Posterior vena cava (tissue), 2 donors: ENCODE measurements at places on chromosomes 16 and 17. TPM values are rescaled to one million over a fixed set of nuclear protein-coding genes. Genes with fewer than 3 reads are reported as not detected.

DNAAF8 gene
- total RNA-seq = 0.43 TPM

GRCh38 chr17:42751628-42752027 lies 6.8 kb upstream of the EZH1 start:
- DNase-seq = peak; percentile 3

DNA sequence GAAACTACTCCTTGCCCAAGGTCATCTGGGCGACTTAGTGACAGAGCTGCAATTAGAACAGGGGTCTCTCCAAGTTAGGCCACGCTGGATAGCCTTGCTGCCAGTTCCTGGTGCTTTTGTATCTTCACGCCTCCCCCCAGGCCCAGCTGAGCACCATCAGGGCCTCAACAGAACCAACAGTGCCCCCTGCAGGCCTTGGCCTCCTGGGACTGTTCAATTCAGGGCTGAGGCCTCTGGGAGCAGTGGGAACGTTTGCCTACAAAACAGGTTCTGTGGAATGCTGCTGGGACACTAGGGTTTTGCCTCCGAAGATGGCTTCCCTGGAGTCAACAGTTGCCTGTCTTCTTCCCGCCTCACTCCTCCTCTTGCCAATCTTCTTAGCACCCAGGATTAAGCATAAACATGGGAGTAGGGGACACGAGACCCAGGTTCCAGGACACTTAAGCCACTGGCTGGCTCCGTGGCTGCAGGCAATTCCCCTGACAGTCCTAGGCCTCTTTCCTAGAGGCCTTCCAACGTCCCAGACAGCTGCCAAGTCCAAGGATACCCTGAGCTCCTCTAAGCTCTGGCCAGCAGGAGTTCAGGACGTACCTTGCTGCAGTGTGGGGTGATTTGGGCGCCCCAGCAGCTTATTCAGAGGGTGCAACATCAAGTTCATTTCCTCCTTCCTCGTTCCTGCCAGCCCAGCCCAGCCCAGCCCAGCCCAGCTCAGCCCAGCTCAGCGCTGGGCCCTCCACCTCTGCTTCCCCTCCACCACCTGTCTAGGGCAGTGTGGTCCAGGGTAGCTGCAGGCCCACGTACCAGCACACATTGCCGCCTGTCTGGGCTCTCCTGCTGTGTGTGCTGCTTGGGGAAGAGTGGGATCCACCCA lies 246.6 kb upstream of the RPL38 start:
- no peak for DNase-seq

DNA sequence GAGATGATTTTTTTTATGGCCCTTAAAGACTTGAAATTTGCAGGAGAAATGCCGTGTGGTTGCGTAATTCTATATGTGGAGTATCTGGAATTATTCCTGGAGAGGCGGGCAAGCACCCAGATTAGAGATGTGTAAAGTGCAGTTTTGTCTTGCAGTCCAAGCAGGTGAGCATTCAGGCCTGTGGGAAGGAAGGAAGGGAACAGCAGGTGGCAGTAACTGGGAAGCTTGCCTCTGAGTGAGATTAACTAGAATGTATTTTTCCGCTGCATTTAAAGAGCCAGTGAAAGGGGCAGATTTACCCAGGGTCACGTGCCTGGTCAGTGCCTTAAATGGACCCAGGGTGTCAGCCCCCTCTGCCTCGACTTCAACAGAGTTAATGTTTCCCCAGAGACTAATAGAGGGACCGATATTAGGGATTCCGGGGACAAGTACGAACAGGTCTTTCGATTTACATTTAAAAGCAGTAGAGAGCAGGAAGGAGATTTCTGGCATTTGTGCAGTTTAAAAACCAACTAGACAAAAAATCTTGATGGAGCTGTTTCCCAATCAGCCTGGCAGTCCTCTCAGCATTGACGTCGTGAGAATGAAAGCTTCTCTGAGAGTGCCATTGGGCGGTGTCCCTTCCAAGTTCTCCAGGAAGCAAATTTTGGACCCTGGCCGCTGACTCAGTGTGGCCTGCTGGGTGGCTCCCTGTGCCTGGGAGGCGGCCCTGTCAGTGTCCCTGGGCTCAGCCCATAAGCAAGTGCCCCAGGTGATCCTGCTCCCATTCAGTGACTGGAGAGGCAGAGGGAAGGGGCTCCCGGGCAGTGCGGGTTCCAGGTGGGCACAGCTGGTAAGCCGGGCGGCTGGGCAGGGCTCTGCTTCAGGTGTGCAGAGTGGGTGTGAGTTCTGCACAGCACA lies 38.2 kb downstream of the KSR1 start:
- peak; percentile 94 for DNase-seq

- no peak for DNase-seq
These were observed 405.7 kb upstream of the SALL1 start for GRCh38 chr16:51556694-51557340.

DNA sequence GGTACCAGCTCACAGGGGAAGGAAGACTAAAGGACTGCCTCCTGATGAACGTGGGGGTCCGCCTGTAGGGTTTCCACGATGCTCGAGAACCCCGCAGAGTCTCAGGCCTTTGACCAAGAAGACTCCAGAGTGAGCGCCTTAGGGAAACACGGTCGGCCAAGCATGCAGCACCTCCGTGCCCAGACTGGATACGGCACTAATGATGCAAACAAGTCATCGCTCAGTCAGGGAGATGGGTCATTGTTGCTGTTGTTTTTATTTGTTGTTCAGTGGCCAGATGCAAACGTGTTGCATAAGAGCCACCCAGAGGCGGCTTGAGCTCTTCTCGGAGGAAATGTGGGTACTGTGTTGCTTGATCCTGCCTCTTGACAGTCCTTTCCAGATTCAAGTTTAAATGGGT lies 19.3 kb upstream of the RBFOX3 start:
- DNase-seq = peak; percentile 41

DNA sequence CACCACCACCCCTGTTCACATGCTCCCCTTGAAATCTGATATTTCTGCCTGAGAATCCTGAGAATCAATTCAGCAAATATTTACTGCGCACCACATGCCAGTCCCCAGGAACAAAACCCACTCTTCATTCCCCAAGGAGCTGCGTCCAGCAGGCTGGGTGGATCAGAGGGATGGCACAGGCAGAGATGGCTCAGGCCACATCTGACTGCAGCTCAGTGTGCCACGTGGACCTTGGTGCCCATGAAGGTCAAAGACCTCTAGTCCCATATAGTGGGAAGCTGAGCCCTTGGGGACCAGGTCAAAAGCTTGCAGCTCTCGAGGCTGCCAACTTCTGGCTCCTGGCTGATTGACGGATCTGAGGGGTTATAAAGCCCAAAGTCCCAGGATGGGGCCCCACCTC lies 31.8 kb downstream of the CD300LF start:
- no peak for DNase-seq

- no peak for DNase-seq
These were observed 7.8 kb downstream of the CD300A start for GRCh38 chr17:74474043-74474792.

- DNase-seq = no peak
These were observed 11.2 kb upstream of the CEP20 start for GRCh38 chr16:15899538-15900100.

DNA sequence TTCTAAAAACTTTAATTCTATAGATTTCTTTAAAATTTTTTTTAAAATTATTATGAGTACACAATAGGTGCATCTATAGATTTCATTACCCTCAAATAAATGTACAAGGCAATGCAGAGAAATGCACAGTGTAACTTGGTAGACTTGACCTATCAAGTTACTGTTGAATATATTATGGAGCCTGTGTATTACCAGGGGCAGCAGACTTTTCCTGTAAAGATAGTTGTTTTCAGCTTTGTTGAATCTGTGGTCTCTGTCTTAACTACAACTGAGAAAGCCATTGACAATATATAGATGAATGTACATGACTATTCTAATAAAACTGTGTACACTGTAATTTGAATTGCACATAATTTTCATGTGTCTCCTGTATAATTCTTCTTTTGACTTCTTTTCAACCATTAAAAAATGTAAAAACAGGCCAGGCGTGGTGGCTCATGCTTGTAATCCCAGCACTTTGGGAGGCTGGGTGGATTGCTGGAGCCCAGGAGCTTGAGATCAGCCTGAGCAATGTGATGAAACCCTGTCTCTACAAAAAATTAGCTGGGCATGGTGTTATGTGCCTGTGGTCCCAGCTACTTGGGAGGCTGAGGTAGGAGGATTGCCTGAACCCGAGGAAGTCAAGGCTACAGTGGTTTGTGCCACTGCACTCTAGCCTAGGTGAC lies 39.4 kb downstream of the TENT4B start:
- no peak for DNase-seq
